ENCODE measurements at places on chromosomes 1 and 21.

DNA sequence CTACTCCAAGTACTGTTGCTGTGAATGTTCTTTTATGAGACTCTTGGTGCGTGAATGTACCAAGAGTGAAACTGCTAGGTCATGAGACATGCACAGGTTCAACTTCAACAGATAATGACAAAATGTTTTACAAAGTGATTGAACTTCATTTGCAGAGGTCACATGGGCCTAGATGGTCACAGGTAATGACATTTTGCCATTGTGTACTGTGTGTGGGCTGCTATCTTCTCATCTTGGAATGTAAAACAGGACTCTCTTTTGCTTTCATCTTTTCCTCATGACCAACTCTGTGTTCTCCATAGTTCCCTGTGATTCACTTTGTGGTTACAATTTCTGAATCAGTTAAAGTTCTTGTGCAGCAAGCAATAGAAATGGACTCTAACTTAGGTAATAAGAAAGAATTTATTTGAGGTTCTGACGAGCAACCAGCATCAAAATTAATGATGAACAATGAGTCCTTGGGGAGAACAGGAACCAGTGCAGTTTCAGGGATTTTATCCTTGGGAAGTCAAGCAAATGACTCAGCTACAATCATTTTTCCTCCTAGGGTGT, 16.2 kb upstream of the TSNAX start:
- DNase-seq: no peak

DNA sequence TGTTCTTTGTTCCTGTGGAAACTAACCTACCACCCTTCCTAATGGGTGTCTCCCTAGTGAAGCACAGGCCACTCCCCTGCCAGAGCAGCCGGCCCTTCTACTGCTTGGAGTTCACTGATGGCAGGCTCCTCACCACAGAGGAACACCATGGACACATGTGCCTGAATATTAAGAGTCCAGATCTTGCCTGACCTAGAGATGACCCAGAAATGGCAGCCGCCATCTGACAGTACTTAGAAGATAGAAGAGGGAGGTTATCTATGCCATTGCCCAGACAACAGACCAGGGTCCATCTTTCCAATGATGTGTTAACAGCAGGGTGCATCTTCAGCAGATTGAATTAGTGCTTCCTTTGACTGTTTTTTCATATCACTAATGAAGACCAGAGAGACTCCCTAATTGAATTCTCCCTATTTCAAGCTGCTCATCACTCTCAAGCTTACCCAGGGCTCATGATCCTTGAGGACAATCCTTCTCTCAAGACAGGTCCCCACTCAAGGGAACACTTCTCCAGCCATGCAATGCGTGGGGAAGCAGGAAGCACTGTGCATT, 59.8 kb downstream of the PLEKHA6 start:
- DNase-seq: no peak

DNA sequence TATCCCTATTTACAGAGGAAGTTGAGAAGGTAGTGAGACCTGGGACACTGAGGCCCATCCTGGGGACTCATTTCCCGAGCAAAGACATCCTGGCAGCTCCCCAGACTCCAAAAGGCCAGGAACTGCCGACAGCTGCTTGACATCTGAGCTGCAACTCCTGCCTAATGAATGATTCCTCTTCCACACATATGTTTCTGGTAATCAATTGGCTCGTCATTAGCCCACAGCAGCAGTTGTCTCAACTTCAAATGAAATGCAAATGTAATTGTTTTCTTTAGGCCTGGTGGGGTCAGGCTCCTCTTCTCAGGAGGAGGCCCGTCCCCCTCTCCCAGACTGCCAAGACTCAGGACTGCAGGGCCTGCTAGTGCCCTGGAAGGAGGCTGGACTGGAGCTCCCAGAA, 61.8 kb upstream of the DISP3 start:
- DNase-seq: no peak

- DNase-seq: no peak
Measured at GRCh38 chr1:63893976-63894375, 120.2 kb downstream of the ROR1 start.

DNA sequence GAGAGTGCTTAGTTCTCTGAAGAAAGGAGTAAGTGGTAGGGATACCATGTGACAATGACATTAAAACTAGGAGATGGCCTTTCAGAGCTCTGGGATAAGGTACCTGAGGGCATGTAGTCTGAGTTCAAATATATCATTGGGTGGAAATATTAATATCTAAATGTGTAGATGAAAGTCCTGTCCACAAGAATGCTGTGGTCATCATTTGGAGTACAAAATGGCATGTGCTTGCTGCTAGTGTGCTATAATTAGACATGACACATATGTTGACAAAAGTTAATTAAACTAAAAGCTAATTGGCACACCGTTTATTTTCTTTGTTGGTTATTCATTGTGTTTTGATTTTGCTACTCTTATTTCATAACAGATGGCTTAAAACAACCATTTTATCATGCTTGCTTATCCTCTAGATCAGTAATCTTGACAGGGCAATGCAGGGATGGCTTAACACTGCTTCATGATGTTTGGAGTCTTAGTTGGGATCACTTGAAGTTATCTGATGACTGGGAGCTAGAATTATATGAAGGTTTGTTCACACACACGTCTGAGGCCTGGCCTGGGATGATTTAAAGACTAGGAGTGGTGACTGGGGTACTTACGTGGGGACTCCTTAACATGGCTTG, 31.0 kb downstream of the CC2D1B start:
- DNase-seq: no peak

- no peak for DNase-seq
Measured at GRCh38 chr1:98404866-98405265, 256.7 kb upstream of the SNX7 start.

- no peak for DNase-seq
Measured at GRCh38 chr1:63674238-63674864, 81.1 kb downstream of the PGM1 start.

DNA sequence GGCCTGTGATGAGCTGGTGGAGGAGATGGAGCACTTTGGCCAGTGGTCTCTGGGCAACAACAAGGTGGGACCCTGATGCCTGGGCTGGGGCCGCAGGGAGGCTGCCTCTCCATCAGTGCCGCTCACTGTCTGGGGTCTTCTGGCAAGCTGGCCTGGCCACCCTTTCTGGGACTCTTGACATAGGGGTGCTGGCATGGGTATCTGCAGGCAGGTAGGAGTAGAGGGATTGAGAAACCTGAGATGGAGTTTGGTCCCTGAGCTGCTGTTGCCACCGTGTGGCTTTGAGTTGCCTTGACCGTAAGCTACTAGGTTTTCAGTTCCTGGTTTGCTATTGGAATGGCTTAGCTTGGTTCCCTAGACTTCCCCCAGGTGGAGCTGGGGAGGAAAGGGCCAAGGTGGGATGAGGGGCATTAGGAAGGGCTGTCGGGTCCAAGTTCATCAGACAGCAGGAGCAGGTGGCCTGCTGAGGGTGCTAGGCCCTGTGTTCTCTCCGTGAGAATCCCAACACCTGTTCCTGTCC, 13.2 kb upstream of the MFN2 start:
- no peak for DNase-seq

DNA sequence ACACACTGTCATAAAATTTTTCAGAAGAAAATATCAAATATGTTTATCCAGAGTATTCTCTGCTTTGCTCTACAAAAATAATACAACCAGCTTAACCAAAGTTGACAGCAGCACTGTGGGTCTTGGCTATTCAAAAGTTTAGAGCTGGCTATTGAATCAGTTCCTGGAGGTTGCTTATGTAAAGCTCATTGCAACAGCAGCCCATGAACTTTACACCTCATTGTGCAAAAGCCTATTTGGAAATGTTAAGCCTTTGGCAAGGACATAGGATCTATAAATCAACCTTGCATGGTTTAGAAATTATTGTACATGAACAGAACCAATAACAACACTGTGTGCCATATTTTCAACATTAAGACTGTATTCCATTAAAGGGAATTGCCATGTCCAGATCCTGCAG, 714.9 kb downstream of the ADGRL2 start:
- DNase-seq: no peak

GRCh38 chr1:243798726-243799125, 51.3 kb downstream of the AKT3 start:
- no peak for DNase-seq

DNA sequence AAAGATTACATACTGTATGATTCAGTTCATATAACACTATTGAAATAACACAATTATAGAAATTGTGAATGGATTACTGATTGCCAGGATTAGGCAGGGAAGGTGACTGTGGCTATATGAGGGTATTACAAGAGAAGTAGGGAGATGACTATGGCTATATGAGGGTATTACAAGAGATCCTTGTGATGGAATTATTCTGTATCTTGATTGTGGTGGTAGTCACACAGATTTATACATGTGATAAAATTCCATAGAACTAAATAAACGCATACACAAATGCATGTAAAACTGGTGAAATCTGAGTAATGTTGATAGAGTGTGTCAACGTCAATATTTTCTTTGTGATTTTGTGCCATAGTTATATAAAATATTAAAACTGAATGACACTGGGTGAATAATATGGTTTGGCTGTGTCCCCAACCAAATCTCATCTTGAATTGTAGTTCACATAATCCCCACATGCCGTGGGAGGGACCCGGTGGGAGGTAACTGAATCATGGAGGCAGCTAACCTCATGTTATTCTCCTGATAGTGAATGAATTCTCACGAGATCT, 615.6 kb upstream of the PKN2 start:
- no peak for DNase-seq

GRCh38 chr1:17093822-17094393, 25.3 kb downstream of the PADI2 start:
- DNase-seq: no peak

GRCh38 chr1:14598498-14599182, at the start of gene KAZN:
Gene KAZN, plus strand, starts transcription at chr1:14598685.
- DNase-seq: no peak

DNA sequence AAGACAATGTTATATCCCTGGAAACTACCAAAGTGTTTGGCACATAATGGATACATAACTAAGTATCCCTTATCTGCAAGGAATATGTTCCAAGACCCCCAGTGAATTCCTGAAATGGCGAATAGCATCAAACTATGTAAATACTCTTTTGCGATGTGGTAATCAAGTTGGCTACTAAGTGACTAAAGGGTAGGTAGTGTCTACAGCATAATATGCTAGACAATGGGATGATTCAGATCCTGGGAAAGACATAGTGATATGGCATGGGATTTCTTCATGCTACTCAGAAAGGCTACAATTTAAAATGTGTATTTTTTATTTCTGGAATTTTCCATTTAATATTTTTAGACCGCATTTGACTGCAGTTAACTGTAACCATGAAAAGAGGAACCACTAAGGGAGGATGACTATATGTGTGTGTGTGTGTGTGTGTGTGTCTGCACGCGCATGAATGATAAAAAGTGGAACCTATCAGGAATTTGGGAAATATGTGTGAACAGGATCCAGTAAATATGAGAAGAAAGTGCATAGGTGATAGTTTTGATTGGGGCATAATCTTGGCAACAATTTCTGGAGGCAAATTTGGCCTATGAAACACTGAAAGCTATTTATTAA, 1899.9 kb downstream of the NCAM2 start:
- no peak for DNase-seq

GRCh38 chr1:64595871-64596515, 126.1 kb downstream of the CACHD1 start:
- DNase-seq: no peak

- no peak for DNase-seq
Measured at GRCh38 chr21:17416139-17416538, 96.7 kb upstream of the CXADR start.

DNA sequence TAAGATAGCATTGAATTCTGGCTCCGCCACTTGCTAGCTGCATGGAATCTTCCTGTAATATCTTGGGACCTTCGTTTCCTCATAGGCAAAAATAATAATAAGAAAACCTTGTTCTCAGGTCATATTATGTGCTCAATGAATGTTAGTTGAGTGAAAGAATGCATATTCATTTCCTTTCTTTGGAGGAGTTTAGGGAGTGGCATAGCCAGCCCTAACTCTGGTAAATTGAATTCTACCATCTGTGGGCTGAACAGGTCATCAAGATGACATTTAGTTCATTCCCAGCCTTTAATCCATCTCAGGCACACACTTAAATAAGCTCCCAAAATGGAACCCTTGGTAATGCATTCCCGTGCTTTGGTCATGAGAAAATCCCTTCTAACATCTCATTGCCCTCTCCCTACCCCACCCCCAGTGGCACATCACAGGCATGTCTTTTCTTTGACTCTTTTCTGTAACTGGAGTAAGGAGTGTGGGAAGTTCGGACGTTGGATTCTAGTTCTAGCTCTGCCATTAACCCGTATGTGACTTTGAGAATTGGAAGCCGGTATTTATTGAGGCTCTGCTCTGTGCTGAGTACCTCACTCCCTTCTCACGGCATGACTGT, 13.2 kb upstream of the MYOG start:
- no peak for DNase-seq

GRCh38 chr1:9455487-9456234, 83.6 kb upstream of the SLC25A33 start:
- peak; percentile 86 for DNase-seq

DNA sequence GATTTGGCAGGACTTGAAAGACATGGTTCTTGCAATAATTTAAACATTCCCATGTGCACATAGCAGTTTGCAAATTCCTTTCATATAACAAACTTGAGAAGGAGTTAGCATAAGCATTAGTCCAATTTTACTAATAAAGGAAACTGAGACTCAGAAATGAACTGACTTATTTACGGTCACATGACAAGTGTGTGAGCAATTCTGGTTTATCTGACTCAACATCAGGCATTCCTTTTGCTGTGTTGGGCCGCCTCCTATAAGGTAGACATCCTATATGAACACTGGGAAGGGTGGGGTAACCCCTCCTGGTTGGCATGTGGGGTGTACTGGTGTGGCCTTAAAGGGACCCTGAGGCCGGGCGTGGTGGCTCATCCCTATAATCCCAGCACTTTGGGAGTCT, 8.5 kb upstream of the CPT2 start:
- no peak for DNase-seq

DNA sequence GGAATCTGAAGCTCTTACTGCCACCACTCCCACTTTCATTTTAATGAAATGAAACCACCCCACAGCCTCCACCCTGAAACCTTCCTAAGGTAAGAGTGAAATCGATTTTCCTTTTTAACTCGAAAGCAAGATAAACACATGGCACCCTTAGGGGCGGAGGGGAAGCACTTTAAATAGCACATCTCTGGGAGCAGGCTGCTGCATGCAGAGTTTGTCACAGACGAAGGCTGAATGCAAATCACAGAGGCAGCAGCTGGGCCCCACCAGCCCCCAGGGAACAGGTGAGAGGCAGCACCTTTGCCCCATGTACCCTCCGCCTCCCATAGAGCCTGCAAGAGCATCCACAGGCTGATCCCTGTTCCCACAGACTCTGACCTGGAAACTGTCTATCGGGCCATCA, 60.0 kb upstream of the GRIK3 start:
- DNase-seq: no peak

DNA sequence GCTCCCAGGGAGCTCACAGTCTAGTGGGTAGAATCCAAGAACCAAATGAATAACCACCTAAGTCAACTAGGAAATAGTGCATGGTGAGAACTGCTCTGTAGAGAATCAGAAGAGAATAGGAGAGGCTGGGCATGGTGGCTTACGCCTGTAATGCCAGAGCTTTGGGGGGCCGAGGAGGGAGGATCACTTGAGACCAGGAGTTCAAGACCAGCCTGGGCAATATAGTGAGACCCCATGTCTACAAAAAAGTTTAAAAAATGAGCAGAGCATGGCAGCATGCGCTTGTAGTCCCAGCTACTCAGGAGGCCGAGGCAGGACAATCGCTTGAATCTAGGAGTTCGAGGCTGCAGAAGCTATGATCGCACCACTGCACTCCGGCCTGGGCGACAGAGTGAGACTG, 122.3 kb upstream of the IRF2BP2 start:
- no peak for DNase-seq

- no peak for DNase-seq
Measured at GRCh38 chr1:52709016-52709415, 10.9 kb upstream of the COA7 start.

- DNase-seq: no peak
Measured at GRCh38 chr1:41236781-41237180, 5.3 kb downstream of the SCMH1 start.

Measured in activated CD8-positive, alpha-beta memory T cell treated with anti-CD3 and anti-CD28 coated beads, Interleukin-2, amount 50 U/mL, for 48 hours (primary cell).